ENCODE measurements at places on chromosomes 1 and 21.
A peak's percentile ranks its signal among the peaks of the same experiment; 100 is the strongest.

GRCh38 chr1:214833178-214833756 is 230.3 kb downstream of the CENPF start:
- DNase-seq, result no peak

GRCh38 chr1:17200246-17200645 is 4.7 kb upstream of the PADI1 start:
- DNase-seq, result no peak

DNA sequence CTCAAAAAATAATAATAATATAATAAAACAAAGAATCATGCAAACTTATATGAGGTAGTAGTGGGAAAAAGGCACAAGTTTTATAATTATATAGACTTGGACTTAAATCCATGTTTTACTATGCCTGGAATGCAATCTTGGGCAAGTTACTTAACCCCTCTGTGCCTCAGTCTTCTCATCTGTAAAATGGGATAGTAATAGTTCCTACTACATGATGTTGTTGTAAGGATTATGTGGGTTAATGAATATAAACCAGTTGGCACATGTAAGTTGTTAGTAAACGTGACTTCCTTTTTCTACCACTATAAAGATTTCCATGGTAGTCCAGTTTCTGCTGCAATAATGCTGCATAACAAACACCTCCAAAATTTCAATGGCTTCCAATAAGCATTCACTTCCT is 10.8 kb upstream of the KIF14 start:
- DNase-seq, result no peak

GRCh38 chr1:209539576-209539975 is 43.9 kb upstream of the CAMK1G start:
- DNase-seq, result no peak

- DNase-seq, result no peak
Observed at GRCh38 chr1:46401154-46401913, 7.2 kb downstream of the FAAH start.

GRCh38 chr1:216587715-216588114 is 135.5 kb downstream of the ESRRG start:
- DNase-seq, result no peak

GRCh38 chr1:63835128-63835527 is 61.3 kb downstream of the ROR1 start:
- no peak for DNase-seq

- peak; percentile 54 for DNase-seq
Observed at GRCh38 chr1:161962091-161962887, 61.4 kb downstream of the OLFML2B start.

GRCh38 chr1:187390215-187390818 is 561.6 kb downstream of the PLA2G4A start:
- peak; percentile 17 for DNase-seq

DNA sequence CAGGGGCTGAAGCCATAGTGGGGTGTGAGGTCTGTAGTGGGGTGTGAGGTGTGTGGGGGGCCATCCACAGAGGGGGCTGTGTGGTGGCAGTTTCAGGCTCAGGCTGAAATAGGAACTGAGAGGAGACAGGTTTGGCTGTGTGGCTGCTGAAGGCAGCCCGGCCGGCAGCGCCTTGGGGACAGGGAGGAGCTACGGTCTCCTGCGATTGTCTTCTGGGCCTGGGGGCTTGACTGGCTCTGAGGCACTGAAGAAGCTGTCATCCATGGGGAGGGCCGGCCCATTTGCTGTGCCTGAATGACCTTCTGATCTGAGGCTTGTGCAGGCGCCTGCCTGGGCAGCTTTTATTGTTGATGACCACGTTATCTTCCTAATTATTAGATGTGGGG is 10.0 kb upstream of the TTC34 start:
- DNase-seq, result no peak

- no peak for DNase-seq
Observed at GRCh38 chr1:208437401-208437800, 193.2 kb upstream of the PLXNA2 start.

GRCh38 chr21:36917471-36918158 is 48.9 kb downstream of the HLCS start:
- DNase-seq, result no peak

DNA sequence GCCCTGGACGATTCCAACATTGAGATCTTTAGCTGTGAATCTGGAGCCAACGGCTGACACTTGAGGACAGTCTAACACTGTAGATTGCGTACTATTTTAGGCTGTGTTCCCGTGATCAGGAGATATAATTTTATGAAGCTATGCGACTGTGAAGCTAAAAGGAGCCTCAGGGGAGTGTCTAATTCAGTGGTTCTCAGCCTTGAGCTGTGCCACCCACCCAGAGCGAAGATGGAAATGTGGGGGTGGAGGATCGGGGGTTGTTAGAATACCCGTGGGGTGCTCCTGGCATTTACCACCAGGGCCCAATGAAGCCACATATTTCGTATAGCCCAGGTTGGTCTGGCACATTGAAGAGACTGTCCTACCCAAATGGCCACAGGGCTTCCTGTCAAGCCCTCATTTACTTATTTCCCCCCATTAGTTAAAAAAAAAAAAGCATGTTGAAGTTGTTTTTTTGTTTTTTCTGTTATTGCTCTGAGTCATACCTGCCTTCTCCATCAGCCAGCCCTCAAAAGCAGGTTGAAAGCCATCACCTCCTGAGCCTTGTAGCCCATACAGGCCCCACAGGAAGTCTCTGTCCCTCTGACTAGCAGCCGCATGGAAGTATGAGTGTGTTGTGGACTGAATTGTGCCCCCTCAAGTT is 141.7 kb downstream of the GALNT2 start:
- DNase-seq, result no peak

GRCh38 chr21:22536509-22536908 is 1538.3 kb downstream of the NCAM2 start:
- peak; percentile 34 for DNase-seq

Data from H54 (cell line).